ENCODE measurements at places on chromosomes 11 and 22.

GRCh38 chr11:40391679-40392078 lies 1067.8 kb downstream of the LRRC4C start:
- H3K27ac ChIP-seq = no peak overlapping the region
- no peaks in the 10 kb centered on the region for H3K27me3 ChIP-seq
- H3K4me3 ChIP-seq = no peak overlapping the region
- no peak for DNase-seq
- no peaks in the 10 kb centered on the region for H3K36me3 ChIP-seq
- H3K4me1 ChIP-seq = no peaks in the 10 kb centered on the region

DNA sequence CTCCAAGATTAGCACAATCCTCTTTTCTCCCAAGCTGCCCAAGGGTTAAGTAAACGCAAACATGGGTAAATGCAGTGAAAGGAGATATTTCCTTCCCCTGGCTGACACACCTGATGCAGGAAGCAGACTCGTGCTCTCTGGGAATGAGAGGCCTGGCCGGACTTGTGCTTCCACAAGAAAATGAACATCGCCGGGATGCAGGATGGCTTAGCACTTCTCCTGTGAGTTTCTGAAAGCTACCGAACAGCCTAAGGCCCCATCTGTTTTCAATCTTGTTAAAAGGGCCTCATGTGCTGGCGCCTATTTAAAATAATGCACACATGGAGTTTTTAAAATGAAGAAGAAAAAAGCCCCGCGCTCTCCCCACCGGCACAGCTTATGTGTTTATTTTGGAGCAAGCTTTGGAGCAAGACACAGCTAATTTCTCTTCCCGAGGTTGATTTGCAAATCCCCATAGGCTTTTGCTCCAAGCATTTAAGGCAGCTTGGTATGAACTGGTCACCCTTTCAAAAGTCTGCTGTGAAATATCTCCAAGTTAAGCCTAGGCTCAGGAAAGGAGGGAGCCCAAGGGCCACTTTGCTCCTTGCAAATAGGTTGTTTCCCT lies 100.9 kb downstream of the SYN3 start:
- H3K27me3 ChIP-seq = no peaks in the 10 kb centered on the region
- no peaks in the 10 kb centered on the region for H3K36me3 ChIP-seq
- H3K4me1 ChIP-seq = no peaks in the 10 kb centered on the region
- DNase-seq = no peak
- H3K4me3 ChIP-seq = no peak overlapping the region
- no peak overlapping the region for H3K27ac ChIP-seq

- H3K4me1 ChIP-seq = peaks cover 1% of the 10 kb centered on the region
- H3K4me3 ChIP-seq = no peak overlapping the region
- no peak for DNase-seq
- H3K27ac ChIP-seq = no peak overlapping the region
- no peaks in the 10 kb centered on the region for H3K36me3 ChIP-seq
Measured at GRCh38 chr11:117435326-117435725, 107.7 kb downstream of the CEP164 start.

DNA sequence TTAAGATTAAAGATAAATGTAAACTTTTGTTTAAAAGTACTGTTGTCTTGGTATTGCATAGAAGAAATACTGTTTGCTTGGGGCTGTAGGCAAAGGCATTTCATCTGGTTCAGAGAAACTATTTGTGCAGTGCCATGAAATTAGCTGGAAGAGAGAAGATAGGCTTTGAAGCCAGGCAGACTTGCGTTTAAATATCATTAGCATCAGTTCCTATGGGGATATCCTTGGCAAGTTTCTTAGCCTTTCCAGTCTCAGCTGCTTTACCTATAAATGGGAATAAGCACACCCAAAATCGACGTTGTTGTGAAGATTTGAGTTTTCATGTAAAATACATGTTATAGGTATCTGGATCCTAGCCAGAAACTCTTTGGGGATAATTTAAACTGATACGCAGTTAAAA lies 133.9 kb downstream of the FBXO7 start:
- no peak overlapping the region for H3K4me3 ChIP-seq
- no peak for DNase-seq
- H3K4me1 ChIP-seq = no peaks in the 10 kb centered on the region
- no peaks in the 10 kb centered on the region for H3K36me3 ChIP-seq
- H3K27ac ChIP-seq = no peak overlapping the region

DNA sequence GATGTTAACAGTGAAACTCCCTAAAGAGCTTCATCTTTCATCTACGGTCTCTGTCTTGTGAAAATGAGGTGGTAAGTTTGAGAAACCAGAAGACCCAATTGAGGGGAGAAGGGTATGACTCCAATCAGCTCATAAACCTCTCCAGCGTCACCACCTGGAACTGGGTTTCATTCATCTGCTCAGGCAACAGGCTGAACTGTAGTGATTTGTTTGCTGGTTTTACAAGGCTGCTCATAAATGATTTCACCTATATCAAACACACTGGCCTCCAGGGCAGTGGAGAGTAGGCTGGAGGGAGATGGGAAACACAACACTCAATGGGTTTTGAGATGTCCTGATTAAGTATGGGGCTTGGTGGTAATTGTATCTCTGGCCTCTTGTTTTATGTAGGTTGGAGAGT lies 79.0 kb downstream of the EFCAB6 start:
- no peaks in the 10 kb centered on the region for H3K27me3 ChIP-seq
- H3K36me3 ChIP-seq = peaks cover 3% of the 10 kb centered on the region
- no peak overlapping the region for H3K27ac ChIP-seq
- no peak for DNase-seq
- H3K4me1 ChIP-seq = no peaks in the 10 kb centered on the region
- H3K4me3 ChIP-seq = no peak overlapping the region

DNA sequence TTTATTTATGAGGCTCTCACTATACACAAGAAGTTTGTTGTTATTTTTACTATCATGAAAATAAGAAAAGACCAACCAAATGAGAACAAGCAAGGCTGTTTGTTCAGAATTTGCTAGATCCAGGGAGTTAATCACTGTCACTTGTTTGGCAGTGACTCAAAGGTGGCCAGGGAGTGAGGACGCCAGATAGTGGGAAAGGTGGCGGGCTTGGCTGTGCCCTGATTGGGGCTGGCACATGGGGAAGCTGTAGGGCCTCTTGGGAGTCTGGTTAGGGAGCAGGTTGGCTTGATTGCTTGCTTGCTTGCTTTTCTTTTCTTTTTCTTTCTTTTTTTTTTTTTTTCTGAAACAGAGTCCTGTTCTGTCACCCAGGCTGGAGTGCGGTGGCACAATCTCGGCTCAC lies 53.1 kb upstream of the SLC22A12 start:
- H3K27me3 ChIP-seq = no peaks in the 10 kb centered on the region
- no peaks in the 10 kb centered on the region for H3K4me1 ChIP-seq
- no peak for DNase-seq
- no peaks in the 10 kb centered on the region for H3K36me3 ChIP-seq

DNA sequence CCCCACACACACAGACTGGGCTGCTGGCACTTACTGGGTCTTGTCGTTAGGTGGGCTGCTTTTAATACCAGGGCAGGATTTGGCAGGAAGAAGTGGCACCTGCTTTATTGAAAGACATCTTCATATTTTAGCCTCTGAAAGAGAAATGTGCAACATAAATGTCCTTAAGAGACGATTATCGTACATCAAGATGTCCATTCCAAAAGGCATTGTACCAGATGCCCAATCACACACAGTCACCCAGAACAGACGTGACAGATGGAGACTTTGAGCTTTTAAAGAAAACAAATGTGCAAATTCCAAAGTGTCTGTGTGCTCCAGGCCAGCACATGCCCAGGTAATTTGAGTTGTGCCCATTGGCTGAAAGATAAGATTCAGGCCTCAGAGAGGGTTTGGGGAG lies 155.7 kb downstream of the RRAS2 start:
- H3K27ac ChIP-seq = no peak overlapping the region
- no peaks in the 10 kb centered on the region for H3K36me3 ChIP-seq
- H3K4me1 ChIP-seq = no peaks in the 10 kb centered on the region

- H3K27me3 ChIP-seq = no peaks in the 10 kb centered on the region
- DNase-seq = no peak
- H3K4me3 ChIP-seq = no peak overlapping the region
- H3K36me3 ChIP-seq = no peaks in the 10 kb centered on the region
Measured at GRCh38 chr11:43708776-43709175, 28.2 kb downstream of the HSD17B12 start.

GRCh38 chr22:24235315-24235714 lies 9.6 kb downstream of the GGT5 start:
- no peaks in the 10 kb centered on the region for H3K27me3 ChIP-seq
- DNase-seq = no peak
- no peak overlapping the region for H3K27ac ChIP-seq

GRCh38 chr11:21113876-21114275 lies 444.5 kb downstream of the NELL1 start:
- H3K27ac ChIP-seq = no peak overlapping the region
- no peak for DNase-seq
- H3K36me3 ChIP-seq = no peaks in the 10 kb centered on the region
- H3K4me3 ChIP-seq = no peak overlapping the region

DNA sequence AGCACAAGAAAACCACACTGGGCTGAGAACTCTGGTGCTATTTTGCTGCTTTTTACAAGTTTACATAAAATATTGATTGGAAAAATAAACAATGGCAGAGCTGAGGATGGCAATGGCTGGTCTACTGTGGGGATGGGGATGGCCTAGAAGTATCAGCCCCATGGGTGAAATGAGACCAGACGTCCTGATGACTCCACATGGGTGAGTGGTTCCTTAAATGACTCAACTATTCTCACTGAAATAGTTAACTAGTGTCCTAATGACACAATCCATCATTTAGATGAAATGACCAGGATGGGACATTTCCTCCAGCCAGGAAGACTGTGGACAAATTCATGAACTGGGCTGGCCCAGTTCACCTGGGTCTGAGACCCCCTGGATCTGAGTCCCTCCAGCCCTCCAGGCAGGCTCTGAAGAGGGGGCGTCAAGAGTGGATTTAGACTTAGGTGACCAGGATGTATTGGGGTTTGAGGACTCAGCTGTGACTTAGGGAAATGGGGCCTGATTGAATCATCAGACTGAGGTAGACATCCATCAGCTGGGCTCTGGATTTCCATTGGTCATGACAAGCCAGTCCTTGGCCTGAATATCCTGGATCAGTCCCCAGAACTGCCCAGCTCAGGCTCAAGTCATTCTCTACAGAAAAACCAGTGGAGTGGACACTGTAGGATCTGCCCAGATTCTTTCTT lies 98.2 kb upstream of the IGLL5 start:
- H3K27ac ChIP-seq = no peak overlapping the region
- no peak overlapping the region for H3K4me3 ChIP-seq
- no peak for DNase-seq
- H3K27me3 ChIP-seq = no peaks in the 10 kb centered on the region
- no peaks in the 10 kb centered on the region for H3K36me3 ChIP-seq
- H3K4me1 ChIP-seq = no peaks in the 10 kb centered on the region

GRCh38 chr11:120281143-120281795 lies 41.3 kb downstream of the POU2F3 start:
- no peak overlapping the region for H3K4me3 ChIP-seq
- H3K27me3 ChIP-seq = no peaks in the 10 kb centered on the region
- H3K4me1 ChIP-seq = no peaks in the 10 kb centered on the region
- H3K27ac ChIP-seq = no peak overlapping the region
- H3K36me3 ChIP-seq = no peaks in the 10 kb centered on the region
- DNase-seq = no peak

GRCh38 chr11:102476812-102477211 lies 24.2 kb upstream of the TMEM123 start:
- H3K27me3 ChIP-seq = peaks cover 3% of the 10 kb centered on the region
- no peaks in the 10 kb centered on the region for H3K36me3 ChIP-seq
- H3K27ac ChIP-seq = no peak overlapping the region
- no peak for DNase-seq

GRCh38 chr22:37739035-37739434 lies 42.2 kb downstream of the TRIOBP start:
- H3K27me3 ChIP-seq = no peaks in the 10 kb centered on the region
- H3K4me1 ChIP-seq = peaks cover 9% of the 10 kb centered on the region
- H3K36me3 ChIP-seq = peaks cover 8% of the 10 kb centered on the region
- no peak overlapping the region for H3K27ac ChIP-seq
- H3K4me3 ChIP-seq = peak overlapping the region; percentile 8

- no peak for DNase-seq
- no peaks in the 10 kb centered on the region for H3K36me3 ChIP-seq
- no peaks in the 10 kb centered on the region for H3K27me3 ChIP-seq
- H3K4me1 ChIP-seq = no peaks in the 10 kb centered on the region
Measured at GRCh38 chr11:126930091-126930841, 70.3 kb downstream of the KIRREL3 start.

DNA sequence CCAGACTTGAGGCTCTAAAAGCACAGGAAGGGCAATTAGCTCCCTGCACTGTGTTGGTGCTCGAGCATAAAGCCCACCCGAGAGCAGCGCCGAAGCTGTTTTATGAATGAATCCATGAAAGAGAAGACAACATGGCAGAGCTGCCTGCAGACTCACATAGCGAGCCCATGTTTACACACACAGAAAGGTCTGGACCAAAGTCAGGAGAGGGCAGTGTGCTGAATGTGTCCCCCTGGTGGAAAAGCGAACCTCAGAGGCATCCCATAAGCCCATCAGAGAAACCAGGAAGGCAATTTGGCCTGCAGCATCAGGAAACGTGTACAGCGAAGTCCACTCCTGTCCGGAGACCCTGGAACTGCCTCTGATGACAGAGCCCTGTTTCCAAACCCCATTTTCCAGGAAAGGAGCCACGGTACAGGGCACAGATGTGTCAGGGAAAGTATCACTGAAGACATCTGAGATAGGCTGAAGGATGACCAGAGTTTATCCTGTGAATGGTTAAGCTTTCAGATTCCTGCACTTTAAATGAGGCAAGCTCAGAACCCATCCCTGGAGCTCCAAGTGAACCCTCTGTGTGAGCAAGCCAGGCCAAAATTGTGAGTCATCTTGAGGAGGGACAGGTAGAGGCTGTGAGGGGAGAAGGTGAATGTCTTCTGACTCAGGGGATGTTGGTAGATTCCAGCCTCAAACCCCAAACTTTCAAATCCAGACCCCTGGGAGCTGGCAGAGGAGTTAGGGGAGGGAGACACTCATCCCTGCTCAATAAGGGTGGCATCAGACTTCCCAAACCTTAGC lies 36.9 kb downstream of the CHRDL2 start:
- no peak for DNase-seq
- H3K27me3 ChIP-seq = no peaks in the 10 kb centered on the region
- no peak overlapping the region for H3K4me3 ChIP-seq
- no peak overlapping the region for H3K27ac ChIP-seq

GRCh38 chr22:44277386-44278135 lies 35.2 kb downstream of the SHISAL1 start:
- no peaks in the 10 kb centered on the region for H3K27me3 ChIP-seq
- H3K27ac ChIP-seq = peak overlapping the region; percentile 66
- H3K36me3 ChIP-seq = no peaks in the 10 kb centered on the region
- DNase-seq = no peak

GRCh38 chr11:58577555-58578135 lies 1.2 kb upstream of the ZFP91 start:
- no peak for DNase-seq
- peak overlapping the region; percentile 89 for H3K27ac ChIP-seq

Data from neuronal stem cell (in vitro differentiated cells).